ENCODE measurements at places on chromosomes 5 and 9. TPM values are rescaled to one million over a fixed set of nuclear protein-coding genes. Genes with fewer than 3 reads are reported as not detected.

C5orf58 gene
- not detected for total RNA-seq

- H3K36me3 ChIP-seq: peaks cover 1% of the 10 kb centered on the region
- no peak for DNase-seq
- no peaks in the 10 kb centered on the region for H3K27me3 ChIP-seq
- peak overlapping the region; percentile 76 for H3K27ac ChIP-seq
Observed at GRCh38 chr9:694403-695154, 146.9 kb upstream of the DMRT1 start.

GRCh38 chr9:19473605-19474004, 64.8 kb downstream of the ACER2 start:
- H3K27ac ChIP-seq: no peak overlapping the region
- peaks cover 6% of the 10 kb centered on the region for H3K4me1 ChIP-seq
- no peak for DNase-seq
- H3K4me3 ChIP-seq: no peak overlapping the region

DNA sequence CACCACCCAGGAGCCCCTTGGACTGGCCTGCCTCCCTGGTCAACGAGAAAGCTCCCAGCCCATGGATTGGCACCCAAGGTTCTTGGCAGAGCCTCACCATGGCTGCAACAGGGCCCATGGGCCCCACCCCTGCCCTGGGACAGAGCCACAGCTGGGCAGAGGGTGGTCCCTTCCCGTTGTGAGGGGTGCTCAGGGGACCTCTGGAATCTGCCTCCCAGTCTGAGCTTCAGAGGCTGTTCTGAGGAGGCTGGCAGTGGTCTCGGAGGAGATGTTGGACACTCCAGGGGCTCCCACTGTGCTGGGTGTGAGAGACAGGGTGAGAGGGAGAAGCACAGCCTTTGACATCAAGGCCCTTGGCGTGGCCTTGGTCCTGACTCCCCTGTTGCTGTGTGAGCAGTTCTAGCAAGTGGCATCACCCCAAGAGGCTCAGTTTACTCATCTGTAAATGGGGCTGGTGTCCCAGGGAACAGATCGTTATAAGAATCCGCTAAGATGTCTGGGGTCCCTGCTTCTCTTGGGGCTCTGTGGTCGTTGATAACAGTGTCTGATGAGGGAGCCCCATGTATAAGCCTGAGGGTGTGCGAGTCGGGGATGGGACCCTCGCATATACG, 33.0 kb downstream of the LHX3 start:
- peaks cover 4% of the 10 kb centered on the region for H3K27me3 ChIP-seq
- H3K27ac ChIP-seq: no peak overlapping the region
- no peaks in the 10 kb centered on the region for H3K36me3 ChIP-seq
- no peak for DNase-seq
- H3K4me3 ChIP-seq: no peak overlapping the region

TSC1 gene
- 58.9 TPM for total RNA-seq

DNA sequence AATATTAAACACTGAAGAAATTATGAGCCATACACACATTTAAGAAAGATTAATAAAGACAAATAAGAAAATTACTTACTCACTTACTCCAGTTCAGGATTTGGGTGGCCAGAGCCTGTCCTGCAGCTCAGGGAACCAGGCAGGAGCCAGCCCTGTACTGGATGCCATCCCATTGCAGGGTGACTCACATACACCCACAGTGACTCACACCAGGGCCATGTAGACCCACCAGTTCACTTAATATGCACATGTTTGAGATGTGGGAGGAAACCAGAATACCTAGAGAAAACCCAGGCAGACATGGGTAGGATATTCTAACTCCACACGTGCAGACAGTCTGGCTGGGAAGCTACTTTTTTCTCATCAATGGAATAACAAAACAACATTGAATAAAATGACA, 49.6 kb upstream of the ADRB2 start:
- no peak overlapping the region for H3K4me3 ChIP-seq
- H3K4me1 ChIP-seq: no peaks in the 10 kb centered on the region
- peaks cover 9% of the 10 kb centered on the region for H3K27me3 ChIP-seq
- no peak overlapping the region for H3K27ac ChIP-seq
- no peak for DNase-seq
- no peaks in the 10 kb centered on the region for H3K36me3 ChIP-seq

DNA sequence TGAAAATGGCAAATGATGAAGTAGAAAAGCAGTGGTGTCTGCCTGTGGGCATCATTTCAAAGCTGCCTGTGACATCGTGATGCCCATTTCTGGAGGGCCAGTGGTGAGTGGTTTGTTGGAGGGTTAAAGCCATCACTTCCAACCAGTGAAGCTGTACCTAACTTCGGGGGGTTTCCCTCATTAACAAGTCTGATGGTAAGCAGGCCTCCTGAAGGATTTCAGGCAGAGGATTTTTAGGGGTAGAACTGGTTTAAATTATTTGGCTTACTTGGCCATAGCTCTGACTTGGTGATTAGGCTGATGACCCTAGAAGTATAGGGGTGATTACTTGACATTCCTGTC, 10.7 kb downstream of the TNFAIP8 start:
- peak overlapping the region; percentile 50 for H3K27ac ChIP-seq
- DNase-seq: no peak
- H3K4me1 ChIP-seq: peaks cover 21% of the 10 kb centered on the region
- H3K27me3 ChIP-seq: no peaks in the 10 kb centered on the region
- H3K36me3 ChIP-seq: peaks cover 3% of the 10 kb centered on the region
- H3K4me3 ChIP-seq: no peak overlapping the region

DNA sequence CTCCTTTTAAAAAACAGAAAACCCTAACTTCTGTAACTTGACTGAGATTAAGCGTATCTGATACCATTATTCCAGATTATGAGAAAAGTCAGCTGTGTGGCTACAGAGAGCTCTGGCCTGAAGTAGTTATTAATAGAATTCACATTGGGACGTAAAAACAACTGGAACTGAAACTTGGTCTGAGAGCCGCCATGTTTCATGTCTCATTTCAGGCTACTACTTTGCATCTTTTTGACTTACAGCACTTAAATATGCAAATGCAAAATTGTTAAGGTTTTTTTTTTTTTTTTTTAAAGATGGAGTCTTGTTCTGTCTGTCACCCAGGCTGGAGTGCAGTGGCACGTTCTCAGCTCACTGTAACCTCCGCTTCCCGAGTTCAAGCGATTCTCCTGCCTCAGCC, 25.2 kb downstream of the MAP3K1 start:
- H3K27ac ChIP-seq: no peak overlapping the region
- no peak overlapping the region for H3K4me3 ChIP-seq
- H3K36me3 ChIP-seq: peaks cover 7% of the 10 kb centered on the region

DNA sequence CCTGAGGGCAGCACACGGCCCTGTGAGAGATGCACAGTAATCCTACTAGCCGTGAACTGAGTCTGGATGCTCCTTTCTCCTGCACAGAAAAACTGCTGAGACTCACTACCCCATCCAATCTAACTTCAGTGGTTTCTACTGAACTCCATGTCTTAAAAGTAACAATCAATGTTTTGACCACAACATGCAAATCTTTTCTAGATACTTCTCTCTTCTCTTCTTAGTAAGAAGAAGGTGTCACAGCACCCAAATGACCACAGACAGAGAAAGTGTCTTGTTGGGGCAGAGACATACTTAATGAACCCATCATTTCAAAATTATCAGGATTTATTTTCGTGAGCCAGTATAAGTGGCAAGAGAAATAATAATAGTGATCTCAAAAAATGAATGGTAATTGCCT, 285.8 kb upstream of the MEF2C start:
- H3K4me1 ChIP-seq: no peaks in the 10 kb centered on the region
- H3K27ac ChIP-seq: no peak overlapping the region
- no peaks in the 10 kb centered on the region for H3K36me3 ChIP-seq
- H3K4me3 ChIP-seq: no peak overlapping the region
- no peaks in the 10 kb centered on the region for H3K27me3 ChIP-seq

C1QTNF2 gene
- total RNA-seq: 0.31 TPM

DNA sequence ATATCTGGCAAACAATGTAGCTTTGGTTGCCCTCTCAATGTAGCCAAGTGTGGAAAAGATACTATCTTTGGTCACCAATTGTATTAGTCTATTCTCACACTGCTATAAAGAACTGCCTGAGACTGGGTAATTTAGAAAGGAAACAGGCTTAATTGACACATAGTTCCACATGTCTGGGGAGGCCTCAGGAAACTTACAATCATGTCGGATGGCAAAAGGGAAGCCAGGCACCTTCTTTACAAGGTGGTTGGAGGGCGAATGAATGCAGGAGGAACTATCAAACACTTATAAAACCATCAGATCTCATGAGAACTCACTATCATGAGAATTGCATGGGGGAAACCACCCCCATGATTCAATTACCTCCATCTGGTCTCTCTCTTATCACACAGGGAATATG, 133.1 kb upstream of the TBCA start:
- H3K4me3 ChIP-seq: no peak overlapping the region
- H3K27ac ChIP-seq: no peak overlapping the region
- no peaks in the 10 kb centered on the region for H3K36me3 ChIP-seq
- peaks cover under 1% of the 10 kb centered on the region for H3K4me1 ChIP-seq
- DNase-seq: no peak
- H3K27me3 ChIP-seq: peaks cover 38% of the 10 kb centered on the region

DNA sequence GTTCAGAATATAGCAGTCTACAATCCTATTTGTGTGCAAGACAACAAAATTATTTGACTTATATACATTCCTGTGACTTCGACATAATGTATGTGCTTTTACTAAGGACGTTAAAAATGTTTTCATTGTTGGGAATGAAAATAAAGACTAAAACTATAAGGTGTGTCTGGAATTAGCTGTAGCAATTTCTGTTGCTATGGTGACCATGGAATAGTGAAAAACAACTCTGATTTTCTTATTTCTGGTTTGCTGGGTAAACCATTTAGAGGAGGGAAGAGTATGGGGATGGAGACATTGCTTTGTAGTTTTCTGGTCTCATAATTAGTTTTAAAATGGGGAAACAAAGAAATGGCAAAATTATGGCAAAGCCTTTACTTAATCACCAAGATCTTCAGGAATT, 343.2 kb downstream of the SEMA5A start:
- no peaks in the 10 kb centered on the region for H3K27me3 ChIP-seq
- H3K27ac ChIP-seq: no peak overlapping the region
- H3K4me1 ChIP-seq: no peaks in the 10 kb centered on the region
- no peak overlapping the region for H3K4me3 ChIP-seq

- H3K27me3 ChIP-seq: peaks cover 44% of the 10 kb centered on the region
- H3K4me3 ChIP-seq: no peak overlapping the region
- no peaks in the 10 kb centered on the region for H3K36me3 ChIP-seq
Observed at GRCh38 chr5:51414516-51414915, 31.3 kb downstream of the ISL1 start.

DNA sequence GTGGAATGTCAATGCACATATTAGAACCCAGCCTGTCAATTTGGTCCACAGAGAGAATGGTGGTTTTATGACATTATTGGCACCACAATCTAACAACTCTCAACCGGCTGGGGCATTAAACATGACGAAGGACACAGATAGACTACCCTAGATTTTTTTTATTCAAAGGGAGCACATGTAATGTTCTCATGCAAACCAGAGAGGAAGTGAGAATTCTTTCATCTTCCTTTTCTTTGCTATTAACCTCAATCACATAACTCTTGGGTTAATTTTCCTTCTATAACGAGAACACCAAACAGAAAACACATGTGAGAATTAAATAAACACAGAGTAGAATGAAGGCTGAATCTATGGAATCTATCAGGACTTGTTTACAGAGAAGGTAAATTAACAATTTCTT, 94.9 kb upstream of the TNC start:
- H3K4me1 ChIP-seq: peaks cover 24% of the 10 kb centered on the region
- no peaks in the 10 kb centered on the region for H3K36me3 ChIP-seq
- peaks cover 25% of the 10 kb centered on the region for H3K27me3 ChIP-seq
- H3K4me3 ChIP-seq: no peak overlapping the region
- H3K27ac ChIP-seq: no peak overlapping the region

DNA sequence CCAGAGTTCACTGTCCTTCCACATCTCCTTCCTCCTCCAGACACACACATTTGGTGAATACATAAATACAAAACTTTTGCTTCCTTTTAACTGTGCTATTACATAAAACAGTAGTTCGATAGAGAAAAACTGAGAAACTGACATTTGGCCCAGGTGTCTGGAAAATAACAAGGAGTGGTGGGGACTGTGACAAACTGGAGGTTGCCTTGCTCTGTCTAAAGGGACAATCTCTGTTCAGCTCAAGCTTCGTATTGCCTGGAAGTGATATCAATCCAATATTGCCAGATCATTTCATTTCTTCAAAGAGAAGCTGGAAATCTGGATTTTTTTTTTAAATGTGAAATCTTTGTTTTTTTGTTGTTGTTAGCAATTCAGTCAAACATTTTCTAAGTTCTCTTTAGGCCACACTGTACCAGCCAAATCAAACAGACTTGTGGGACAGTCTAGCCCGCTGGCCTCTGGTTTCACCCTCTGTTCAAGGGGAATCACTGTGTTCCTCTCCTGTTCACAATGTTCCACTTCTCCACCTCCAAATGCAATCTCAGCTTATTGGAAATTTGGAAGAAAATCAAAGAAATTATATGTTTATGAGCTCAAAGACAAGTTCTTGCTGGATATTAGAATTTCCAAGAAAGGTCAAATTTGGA, 612.5 kb downstream of the KIF4B start:
- H3K27me3 ChIP-seq: peaks cover 31% of the 10 kb centered on the region
- peaks cover 2% of the 10 kb centered on the region for H3K4me1 ChIP-seq
- DNase-seq: no peak
- H3K36me3 ChIP-seq: no peaks in the 10 kb centered on the region

GPR107 gene
- total RNA-seq: 51.6 TPM

DNA sequence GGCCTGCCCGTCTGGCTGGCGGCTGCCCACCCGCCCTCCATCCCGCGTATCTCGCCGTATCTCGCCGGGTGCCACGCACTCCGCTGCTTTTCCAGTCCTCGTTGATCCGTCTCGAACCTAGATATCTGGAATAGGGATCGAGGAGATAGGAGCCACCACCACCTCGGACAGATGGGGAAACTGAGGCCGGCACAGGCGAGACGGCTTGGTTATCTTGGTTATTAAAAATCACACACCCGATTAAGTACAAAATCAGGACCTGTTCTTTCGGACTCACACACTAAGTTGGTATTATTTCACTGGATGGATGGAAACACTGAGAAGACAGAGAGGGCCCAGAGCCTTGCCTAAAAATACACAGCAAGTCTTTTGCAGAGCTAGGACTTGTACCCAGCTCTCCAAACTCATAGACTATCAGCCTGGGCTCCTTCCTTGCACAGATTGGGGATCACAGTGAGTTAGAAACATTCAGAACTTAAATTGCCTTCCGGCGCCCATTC, 678 bp downstream of the SLC26A2 start:
- no peaks in the 10 kb centered on the region for H3K36me3 ChIP-seq
- peak overlapping the region; percentile 95 for H3K4me3 ChIP-seq
- H3K27ac ChIP-seq: no peak overlapping the region
- H3K27me3 ChIP-seq: no peaks in the 10 kb centered on the region
- no peak for DNase-seq
- H3K4me1 ChIP-seq: peaks cover 25% of the 10 kb centered on the region

FOXD4L5 gene
- not detected for total RNA-seq

RANBP17 gene
- total RNA-seq: 22.0 TPM

- DNase-seq: no peak
- H3K4me3 ChIP-seq: no peak within 1 kb of the TSS
- no peaks in the 10 kb centered on the region for H3K27me3 ChIP-seq
- no peaks in the 10 kb centered on the region for H3K4me1 ChIP-seq
- H3K27ac ChIP-seq: no peak within 1 kb of the TSS
- peaks cover 44% of the 10 kb centered on the region for H3K36me3 ChIP-seq
Observed at GRCh38 chr5:141430332-141431113, at the start of gene PCDHGA12. Gene PCDHGA12 (plus strand): TSS chr5:141430507. CDS start chr5:141430760, 253 bp downstream.

GRCh38 chr9:34647084-34647403, 569 bp downstream of the GALT start:
- DNase-seq: no peak
- H3K4me3 ChIP-seq: peak overlapping the region; percentile 92
- H3K36me3 ChIP-seq: peaks cover 9% of the 10 kb centered on the region
- H3K4me1 ChIP-seq: peaks cover 31% of the 10 kb centered on the region
- H3K27ac ChIP-seq: peak overlapping the region; percentile 80

- H3K27me3 ChIP-seq: no peaks in the 10 kb centered on the region
- no peak overlapping the region for H3K4me3 ChIP-seq
- H3K4me1 ChIP-seq: no peaks in the 10 kb centered on the region
Observed at GRCh38 chr9:29437526-29437925, 1864.2 kb upstream of the C9orf72 start.
